NCI-H526 (cell line): ENCODE measurements at places on chromosomes 7 and 10.
A peak's percentile ranks its signal among the peaks of the same experiment; 100 is the strongest.

DNA sequence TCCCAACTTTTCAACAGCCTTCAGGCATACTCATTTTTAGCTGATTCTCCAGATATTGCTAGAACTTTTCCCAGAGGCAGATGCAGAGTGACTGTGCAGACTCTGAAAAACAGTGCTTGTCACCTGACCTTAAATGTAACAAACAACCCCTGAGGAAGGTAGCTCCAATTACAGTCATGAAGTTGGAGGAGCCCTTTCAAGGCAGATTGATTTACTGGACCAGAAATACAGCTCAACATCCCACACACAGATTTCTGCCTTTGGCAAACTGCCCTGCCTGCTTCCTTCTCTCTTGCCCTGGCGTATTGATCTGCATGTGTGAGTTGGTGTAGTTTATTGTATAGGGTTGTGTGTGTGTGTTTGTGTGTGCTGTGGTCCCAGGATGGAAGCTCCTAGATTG is 38.5 kb downstream of the PYROXD2 start:
- DNase-seq = no peak

DNA sequence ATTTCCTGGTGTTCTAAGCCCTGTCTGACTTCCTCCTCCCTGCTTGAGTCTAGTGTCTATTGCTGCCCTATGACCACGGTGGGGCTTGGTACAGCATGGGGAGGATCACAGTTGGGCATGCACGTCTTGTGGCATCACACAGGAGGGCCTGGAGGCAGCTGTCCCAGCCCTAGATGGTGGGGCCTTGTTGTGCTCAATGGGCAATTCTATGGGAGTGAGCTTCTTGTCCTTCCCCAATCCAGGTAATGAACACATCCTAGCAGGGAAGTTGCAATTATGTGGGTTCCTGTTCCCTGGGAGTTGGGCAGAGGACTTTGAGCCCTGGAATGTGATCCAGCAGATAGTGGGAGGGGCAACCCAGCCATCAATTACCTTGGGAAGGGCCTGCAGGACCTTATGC is 10.8 kb upstream of the FAM3C start:
- peak; percentile 29 for DNase-seq

- no peak for DNase-seq
These were observed 173.6 kb upstream of the PDE1C start for GRCh38 chr7:32243687-32244290.

DNA sequence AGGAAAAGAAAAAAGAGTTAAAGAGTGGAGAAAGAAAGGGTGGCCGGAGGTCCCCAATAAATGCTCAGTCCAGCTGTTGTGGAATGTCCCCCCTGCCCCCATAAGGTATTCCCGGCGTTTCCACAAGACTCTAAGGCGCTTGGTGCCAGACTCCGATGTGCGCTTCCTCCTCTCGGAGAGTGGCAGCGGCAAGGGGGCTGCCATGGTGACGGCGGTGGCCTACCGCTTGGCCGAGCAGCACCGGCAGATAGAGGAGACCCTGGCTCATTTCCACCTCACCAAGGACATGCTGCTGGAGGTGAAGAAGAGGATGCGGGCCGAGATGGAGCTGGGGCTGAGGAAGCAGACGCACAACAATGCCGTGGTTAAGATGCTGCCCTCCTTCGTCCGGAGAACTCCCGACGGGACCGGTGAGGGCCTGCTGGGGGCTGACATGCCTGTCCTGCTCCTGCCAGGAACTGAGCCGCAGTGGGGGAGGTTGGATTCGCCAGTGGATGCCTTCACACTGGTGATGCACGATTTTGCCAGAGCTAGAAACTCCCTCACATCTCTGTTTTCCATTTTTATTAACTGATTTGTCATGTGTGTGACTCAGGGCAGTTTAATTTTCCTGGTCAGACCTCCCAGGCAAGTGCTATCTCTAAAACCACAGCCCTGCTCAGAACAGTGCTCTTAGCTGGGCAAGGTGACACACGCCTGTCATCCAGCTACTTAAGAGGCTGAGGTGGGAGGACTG is 34.2 kb downstream of the TACR2 start:
- DNase-seq = no peak

- no peak for DNase-seq
These were observed 947.1 kb downstream of the GRM8 start for GRCh38 chr7:126305671-126306070.

DNA sequence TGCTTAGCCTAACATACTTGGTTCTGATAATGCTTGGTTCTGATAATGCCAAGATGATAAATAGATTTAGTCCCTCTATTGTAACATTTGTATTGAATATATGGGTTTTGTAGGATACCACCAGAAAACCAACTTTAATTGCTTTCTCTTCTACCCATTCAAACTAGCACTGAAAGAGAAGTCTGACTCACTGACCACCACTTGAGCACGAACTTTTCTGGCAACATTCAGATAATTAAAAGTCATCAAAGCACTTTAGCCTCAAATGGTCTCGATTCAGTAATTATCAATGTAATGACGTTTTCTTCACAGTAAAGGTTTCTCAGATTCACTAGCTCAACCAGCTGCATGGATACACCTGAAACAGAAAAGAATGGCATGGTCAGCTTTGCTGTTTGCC is 63.0 kb downstream of the HDAC9 start:
- DNase-seq = no peak

GRCh38 chr7:4684846-4685245 is 2.8 kb downstream of the FOXK1 start:
- no peak for DNase-seq

GRCh38 chr7:155729847-155730246 is 82.4 kb downstream of the SHH start:
- DNase-seq = peak; percentile 21

- no peak for DNase-seq
These were observed 22.0 kb upstream of the GSAP start for GRCh38 chr7:77438131-77438530.

DNA sequence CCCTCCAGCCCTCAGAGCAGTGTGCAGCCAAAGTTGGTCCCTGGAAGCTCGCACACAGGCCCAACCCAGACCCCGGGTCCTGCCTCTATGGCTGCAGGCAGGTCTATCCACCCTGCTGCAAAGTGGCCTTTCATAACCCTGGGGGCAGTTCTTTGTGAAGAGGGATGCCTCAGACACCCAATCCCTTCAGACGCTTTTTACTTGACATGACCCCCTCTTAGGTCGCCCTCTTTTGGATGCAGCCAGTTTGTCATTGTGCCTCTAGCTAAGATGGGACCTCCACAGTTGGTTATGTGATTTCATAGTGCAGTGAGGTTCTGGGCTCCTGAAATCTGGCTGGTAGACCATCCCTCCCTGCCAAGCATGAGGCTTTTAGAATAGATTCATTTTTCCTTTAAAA is 27.3 kb downstream of the SMKR1 start:
- no peak for DNase-seq

DNA sequence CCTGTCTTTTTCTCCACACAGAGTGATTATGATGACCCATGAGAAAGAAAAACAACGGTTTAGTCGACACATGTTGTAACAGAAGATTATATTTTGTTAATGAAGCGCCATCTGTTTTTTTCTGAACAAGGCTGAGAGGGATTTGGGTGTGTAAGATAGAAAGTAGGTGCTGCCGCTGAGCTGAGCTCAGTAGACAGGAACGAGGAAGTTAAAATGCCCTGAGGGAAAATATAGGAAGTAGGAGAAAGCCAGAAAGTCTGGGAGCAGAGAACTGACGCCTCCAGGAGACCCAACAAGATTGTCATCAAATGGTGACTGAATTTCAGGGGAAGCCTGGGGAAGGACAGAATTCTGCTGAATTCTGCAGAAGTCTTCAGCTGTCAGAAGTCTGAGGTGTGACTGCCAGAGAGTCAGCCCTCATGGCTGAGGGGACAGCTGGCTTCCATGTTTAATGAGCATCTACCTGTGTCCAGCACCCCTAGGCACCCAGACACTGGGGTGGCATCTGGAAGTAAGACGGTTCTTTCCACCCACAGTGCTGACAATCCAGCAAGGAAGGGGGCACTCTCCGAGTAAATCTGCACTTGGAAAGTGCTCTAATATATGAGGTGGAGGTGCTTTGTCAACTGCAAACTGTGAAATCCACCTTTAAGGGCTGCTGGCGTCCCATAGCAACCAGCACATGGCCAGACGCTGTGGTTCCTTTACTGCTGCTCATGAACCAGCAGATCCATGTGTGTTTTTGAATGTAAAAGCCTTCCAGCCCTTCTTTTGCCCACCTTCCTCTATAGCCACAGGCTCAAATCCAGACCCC is 12.5 kb upstream of the TSPAN15 start:
- no peak for DNase-seq

DNA sequence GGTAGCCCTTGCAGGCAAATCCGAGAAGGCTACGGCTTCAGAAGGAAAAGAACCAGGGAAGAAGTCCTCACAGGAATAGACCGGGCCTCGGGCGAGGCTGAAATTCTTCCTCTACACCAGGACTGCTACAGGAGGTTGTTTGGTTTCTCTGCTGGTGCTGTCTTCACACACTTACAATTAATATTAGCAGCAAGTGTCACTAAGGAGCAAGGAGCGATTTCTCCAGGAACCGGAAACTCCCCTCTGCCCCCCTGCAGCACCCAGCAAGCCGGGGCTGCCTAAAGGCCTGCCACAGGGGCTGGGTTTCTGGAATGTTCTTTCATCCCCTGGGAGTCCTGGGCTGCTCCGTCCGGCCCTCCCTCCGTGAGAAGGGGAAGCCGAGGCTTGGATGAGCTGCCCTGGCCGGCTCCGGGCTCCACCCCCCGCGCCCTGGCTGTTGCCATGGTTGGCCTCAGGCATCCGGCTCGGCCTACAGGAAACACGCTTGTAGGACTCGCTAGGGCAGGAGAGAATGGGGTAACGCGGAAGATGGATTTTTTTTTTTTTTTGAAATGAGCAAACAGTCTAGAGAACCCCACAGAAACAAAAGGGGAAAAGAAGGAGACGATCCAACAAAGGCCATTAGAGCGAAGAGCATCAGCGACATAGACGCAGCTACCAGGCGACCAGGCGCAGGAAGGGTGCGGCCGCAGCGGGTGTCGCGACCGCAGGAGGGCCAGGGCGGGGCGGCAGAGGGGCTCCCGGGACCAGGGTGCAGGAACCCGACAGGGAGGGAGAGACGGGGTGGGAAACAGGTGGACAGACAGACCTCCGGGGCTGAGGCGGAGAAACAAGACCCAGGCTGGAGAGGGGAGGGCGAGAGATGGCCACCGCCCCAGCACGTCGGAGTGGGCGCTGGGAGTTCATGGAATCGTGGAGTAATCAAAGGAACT is 33.0 kb downstream of the EN2 start:
- DNase-seq = peak; percentile 77

GRCh38 chr10:30435073-30435422 is 1.1 kb downstream of the MAP3K8 start:
- no peak for DNase-seq
